ENCODE measurements at places on chromosomes 6 and 20. TPM values are rescaled to one million over a fixed set of nuclear protein-coding genes. Genes with fewer than 3 reads are reported as not detected.

DNA sequence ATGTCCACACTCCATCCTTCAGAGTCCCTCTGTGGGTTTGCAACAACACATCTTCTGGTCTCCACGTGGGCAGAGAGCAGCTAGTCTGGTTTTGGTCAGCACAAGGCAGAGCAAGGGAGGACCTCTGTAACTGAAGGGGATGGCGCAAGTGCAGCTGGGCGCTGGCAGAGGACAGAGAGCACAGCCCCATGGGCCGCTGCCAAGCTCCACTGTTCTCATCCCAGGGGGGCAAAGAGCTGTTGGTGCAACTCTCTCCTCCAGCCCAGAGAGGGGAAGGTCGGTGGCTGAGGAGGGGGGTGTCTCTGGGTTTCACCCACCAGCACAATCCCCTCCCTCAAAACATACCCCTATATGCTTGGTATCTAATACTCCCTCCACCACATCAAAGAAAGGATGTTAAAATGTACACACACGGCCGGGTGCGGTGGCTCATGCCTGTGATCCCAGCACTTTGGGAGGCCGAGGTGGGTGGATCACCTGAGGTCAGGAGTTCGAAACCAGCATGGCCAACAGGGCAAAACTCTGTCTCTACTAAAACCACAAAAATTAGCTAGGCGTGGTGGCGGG lies 9.1 kb downstream of the ATP9A start:
- no peak for DNase-seq

- no peak for DNase-seq
Observed at GRCh38 chr6:151490996-151491395, 2.8 kb upstream of the CCDC170 start.

DNA sequence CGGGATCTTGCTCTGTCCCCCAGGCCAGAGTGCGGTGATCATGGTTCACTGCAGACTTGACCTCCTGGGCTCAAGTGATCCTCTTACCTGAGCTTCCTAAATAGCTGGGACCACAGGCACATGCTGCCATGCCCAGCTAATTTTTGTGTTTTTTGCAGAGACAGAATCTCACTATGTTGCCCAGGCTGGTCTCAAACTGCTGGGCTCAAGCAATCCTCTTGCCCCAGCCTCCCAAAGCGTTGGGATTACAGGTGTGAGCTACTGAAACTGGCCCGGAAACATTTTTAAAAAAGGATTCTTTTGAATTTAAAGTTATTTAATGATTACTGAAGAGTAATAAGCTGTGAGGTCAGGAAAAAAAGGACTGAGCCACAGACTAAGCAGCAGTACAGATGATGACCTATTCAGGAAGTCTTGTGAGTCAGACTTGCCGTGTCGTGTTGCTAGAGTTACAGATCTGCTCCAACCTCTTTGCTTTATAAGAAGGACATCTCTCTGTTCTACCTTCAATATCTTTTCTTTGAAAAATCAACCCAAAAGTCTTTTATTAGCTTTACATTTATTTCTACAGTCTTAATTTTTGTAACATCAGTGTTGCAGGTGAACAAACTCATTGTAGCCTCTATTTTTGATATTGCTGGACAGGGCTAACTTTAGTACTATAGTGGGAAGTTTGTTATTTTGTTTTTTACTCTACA lies 108.7 kb downstream of the NCOA3 start:
- DNase-seq, result no peak

- peak; percentile 95 for DNase-seq
Observed at GRCh38 chr6:149925974-149926777, 3.3 kb upstream of the RAET1G start.

GRCh38 chr20:53513489-53514298 lies 79.9 kb downstream of the ZNF217 start:
- peak; percentile 36 for DNase-seq

Gene MCCD1
- total RNA-seq, result not detected

Gene FLRT3
- total RNA-seq, result 77.7 TPM

Gene E2F1
- total RNA-seq, result 2.0 TPM

Gene PRDM13
- total RNA-seq, result not detected

Gene SPATA25
- 8.6 TPM for total RNA-seq

Gene PLN
- 89.3 TPM for total RNA-seq

Gene PTCHD4
- total RNA-seq, result 1.1 TPM

Gene KDM1B
- 18.8 TPM for total RNA-seq

Data from ureter (tissue), 1 donor.